ENCODE measurements at places on chromosomes 13 and 19.

- DNase-seq = no peak
Measured at GRCh38 chr19:33465371-33465770, 56.2 kb downstream of the PEPD start.

DNA sequence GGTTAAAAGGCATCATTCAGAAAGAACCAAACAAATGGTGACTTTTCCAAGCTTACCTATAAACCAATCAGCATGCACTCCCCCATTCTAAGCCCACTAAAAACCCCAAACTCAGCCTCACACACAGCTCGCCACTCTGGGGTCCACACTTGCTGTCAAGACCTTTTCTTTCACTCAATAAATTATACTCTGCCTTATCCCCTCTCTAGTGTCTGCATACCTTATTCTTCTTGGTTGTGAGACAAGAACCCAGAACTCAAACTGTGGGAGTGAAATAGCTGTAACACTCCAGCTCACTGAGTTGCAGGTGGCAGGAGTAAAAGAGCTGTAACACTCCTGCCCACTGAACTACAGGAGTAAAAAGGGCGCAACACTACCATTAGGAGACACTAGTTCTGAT, 559.0 kb downstream of the TBC1D4 start:
- no peak for DNase-seq

DNA sequence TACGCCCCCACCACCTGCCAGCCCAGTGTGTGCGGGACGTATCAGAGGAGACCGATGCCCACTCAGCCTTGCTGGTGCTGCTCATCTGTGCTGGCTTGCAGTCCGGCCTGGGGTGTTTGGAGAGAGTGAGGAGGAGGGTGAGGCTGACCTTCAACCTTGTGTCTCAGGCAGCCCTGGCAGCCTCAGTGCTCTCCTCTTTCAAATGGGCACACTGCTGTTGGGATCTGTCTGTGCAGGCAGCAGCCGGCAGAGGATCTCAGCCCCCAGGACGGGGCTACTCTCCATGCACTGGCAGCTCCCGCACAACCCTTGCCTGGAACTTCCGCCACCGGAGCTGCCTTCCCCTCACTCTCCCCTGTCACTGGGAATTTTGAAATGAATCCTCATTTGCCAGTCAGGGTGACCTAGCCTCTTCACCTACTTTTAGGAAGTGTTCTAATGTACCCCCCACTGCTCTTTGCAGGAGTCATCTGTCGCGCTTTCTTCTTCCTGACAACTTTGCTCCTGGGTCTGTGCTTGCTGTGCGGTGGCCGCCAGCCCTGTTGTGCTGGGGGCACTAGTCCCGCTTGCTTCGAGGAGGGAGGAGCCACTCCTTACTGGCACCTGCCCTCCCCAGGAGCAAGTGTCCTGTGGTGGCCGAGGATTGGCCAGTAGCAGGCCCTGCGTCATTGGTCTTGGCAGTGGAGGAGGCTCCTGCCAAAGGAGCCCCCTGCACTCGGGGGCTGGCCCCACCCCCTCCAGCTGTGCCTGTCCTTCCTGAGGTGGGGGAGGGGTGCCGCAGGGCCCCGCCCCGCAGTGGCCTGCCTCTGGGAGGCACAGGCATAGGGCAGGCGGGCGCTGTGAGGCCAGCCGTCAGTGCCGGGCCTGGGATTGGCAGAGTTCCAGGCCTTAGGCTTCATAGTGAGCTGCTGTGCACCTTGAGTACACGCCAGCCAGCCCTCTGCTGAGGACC, 53.4 kb downstream of the TSSK6 start:
- peak; percentile 49 for DNase-seq

- DNase-seq = no peak
Measured at GRCh38 chr19:46656541-46656940, 4.4 kb downstream of the DACT3 start.

GRCh38 chr13:46507981-46508380, 45.0 kb upstream of the LRCH1 start:
- peak; percentile 49 for DNase-seq

- no peak for DNase-seq
Measured at GRCh38 chr19:39154629-39155100, 29.1 kb downstream of the PAK4 start.

DNA sequence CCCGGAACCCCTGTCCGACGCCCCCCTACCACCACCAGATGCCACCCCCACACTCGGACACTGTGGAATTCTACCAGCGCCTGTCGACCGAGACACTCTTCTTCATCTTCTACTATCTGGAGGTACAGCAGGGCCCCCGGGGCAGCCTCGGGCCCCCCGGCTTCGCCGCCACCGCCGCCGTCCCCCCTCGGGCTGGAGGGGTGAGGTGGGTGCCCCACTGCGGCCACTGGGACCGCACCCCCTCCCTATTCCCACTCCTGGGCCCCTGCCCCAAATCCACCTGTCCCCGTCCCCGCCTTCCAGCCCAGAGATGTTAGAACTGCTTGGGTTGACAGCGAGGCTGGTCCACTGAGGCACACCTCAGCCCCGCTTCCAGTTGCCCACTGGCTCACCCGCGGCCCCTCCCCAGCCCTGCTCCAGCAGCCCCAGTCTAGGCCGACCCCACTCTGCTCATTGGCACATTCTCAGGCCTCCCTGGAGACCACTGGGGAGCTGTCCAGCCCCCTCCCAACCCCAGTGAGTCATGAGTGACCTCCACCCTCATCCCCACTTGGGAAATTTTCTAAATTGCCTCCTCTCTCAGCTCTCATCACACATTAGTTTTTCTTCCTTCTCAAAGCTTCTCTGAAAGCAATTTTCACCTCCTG, 6.5 kb downstream of the LENG1 start:
- DNase-seq = no peak

DNA sequence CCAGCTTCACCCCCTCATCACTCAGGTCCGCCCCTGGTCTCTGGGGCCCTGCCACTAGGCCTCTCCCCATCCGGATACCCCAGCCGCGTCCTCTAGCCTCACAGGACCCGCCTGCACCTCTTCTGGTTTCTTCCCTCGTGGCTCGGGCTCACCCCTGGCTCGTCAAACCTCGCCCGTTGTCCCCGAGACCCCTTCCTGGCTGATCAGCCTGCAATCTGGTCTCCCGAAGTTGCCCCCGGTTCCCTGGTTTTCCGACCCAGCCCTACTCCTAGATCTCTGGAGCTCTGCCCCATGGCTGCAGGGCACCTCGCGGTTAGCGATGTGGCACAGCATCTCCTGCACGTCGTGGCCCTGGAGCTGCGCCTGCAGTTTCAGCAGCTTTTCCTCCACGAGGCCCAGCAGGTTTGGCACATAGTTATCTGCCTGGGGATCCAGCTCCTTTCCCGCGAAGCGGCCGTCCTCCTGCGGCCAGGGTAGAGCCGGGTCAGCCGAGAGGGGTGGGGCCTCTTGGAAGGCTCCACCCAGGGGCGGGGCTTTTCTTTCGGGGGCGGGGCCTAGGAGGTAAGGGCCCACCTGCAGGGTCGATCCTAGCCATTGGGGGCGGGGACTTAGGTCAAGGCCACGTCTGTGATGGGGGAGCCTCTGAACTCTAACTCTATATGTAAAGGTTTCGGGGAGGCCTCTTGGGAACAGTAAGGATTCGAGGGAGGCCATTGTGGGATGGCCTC, 2.4 kb upstream of the RGL3 start:
- DNase-seq = no peak

DNA sequence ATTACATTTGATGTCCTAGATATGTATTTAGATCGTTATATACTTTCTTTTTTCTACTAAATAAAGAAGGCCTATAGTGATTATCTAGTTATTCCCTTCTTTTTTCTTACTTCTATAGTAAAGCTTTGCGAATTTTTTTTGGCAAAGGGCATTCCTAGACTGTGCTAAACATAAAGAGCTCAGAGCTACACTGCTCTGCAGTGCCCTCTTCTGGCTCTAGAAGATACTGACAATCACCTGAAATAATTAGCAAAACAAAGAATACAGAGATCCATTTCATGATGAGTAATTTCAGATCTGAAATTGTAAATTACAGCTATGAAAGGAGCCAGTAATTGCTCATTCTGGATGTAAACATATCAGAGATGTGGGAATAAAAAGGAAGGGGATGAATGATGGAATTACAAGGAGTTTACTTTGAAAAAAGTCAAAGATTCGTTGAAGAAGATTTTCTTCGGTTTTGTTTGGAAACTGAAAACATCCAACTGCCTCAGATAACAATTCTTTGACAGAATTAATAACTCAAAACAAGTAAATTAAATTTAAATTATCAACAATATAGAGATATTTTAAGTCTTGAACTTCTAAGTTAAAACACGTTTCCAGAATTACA, 288.5 kb downstream of the NALCN start:
- DNase-seq = peak; percentile 56

DNA sequence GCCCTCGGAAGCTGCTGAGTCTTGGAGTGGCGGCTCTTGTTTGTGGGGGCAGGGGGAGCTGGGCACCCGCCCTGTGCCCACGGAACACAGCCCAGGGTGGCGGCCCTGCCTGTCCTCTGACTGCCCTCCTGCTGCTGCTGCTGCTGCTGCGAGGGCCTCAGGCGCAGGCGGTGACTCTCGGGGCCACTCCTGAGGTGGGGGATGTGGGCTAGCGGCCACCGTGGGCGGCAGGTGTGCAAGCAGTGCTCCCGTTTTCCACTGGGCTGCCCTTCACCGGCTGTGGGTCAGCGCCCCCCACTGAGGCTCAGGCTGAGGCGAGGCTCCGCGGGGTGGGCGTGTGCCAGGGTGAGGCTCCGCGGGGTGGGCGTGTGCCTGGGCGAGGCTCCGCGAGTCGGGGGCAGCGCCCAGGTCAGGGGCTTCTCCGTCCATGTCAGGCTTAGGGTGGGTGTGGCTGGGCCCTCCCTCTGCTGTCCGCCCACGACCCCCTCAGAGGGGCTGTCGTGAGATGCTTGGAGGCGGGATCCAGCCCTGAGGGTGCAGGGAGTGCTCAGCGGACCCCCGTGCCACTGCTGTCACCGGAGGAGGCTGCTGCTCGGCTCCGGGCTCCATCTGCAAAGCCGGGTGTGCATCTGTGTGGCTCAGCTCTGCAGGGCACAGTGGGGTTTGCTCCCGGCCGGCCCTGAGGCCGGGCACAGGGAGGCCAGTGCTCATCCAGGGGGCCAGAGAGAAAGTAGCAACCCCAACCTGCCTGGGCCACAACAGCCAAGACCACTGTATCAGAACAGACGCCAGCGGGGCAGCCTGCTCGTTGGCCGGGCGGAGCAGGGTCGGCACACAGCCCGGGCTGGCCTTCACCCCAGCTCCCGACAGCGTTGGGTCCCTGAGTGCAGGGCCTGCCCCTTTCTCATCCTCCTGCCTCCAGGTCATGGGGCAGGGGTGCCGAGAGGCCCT, 14.5 kb downstream of the CSNK1G2 start:
- no peak for DNase-seq

- DNase-seq = no peak
Measured at GRCh38 chr13:25753976-25754375, 297.8 kb downstream of the SHISA2 start.

- DNase-seq = no peak
Measured at GRCh38 chr13:50320271-50320862, 305.1 kb downstream of the KCNRG start.

- no peak for DNase-seq
Measured at GRCh38 chr13:98937911-98938381, 39.9 kb downstream of the DOCK9 start.

GRCh38 chr19:32397671-32398101, 7.9 kb upstream of the DPY19L3 start:
- DNase-seq = no peak

GRCh38 chr19:23699521-23699860, 12.5 kb upstream of the ZNF675 start:
- DNase-seq = no peak

DNA sequence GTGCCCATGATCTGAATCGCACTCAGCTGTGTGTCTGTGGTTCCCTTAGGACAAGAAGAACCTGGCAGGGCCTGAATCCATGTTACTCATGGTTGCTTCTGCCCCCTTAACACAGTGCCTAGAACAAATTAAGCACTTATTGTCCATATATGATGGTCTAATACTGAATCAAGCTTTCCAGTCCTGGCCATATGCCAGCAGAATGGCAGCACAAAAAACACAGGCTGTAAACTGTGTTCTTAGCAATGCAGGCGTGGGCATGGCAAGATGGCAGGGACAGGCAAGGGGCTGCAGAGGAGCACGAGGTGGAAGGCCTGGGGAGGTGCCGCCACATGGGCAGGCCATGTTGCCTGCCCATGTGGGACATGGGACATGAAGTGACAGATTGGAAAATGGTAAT, 68.2 kb downstream of the LATS2 start:
- DNase-seq = no peak

DNA sequence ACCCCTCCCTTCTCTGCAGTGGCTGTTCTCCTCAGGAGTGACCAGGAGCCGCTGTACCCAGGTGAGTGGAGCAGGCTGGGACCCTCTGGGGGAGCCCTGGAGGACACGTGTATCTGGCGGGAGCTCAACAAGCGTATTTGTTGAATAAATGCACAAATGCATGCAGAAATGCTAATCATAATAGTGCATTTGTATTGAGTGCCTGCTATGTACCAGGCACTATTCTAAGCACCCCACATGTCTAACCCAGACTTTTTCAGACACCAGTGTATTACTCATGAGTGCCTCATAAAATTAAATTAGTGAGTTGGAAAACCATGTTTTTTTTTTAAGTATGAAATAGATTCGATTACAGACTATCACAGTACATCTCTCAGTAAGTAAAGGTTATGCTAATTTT, 7.9 kb downstream of the HPN start:
- no peak for DNase-seq

DNA sequence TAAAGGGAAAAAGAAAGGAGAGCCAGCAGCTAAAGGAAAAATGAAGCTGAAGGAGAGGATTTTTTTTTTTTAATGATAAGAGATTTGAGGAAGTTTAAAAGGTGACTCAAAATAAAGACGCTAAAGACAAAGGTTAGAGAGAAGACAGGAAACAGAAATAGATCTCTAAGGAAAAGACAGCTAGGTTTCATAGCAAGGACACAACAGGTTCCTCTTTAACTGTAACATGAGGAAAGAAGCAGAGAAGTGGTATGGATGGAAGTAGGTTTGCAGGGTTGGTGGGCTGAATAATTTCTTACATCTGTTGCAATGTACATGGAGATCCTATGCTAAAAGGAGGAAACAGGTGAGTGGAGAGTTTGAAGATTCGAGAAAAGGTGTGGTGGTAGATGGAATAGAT, 107.5 kb downstream of the MYCBP2 start:
- peak; percentile 72 for DNase-seq

DNA sequence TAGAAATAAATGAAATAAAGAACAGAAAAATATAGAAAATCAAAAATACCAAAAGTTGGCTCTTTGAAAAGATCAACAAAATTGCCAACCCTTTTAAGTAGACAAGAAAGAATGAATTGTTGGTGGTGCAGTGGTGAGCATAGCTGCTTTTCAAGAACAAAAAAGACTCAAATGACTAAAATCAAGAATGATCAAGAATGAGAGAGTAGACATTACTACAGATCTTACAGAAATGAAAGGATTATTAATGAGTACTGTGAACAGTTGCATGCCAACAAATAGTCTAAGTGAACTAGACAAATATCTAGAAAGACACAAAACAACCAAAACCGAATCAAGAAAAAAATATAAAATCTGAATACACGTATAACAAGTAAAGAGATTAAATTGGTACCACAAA, 53.9 kb downstream of the FNDC3A start:
- DNase-seq = no peak

- DNase-seq = peak; percentile 84
Measured at GRCh38 chr13:21218351-21219035, 42.0 kb downstream of the MRPL57 start.

GRCh38 chr13:48839171-48839570, 136.5 kb upstream of the FNDC3A start:
- no peak for DNase-seq

GRCh38 chr13:31094331-31095015, 67.2 kb downstream of the HSPH1 start:
- no peak for DNase-seq
